ENCODE measurements at places on chromosomes 6 and 20.

GRCh38 chr6:25414168-25414567, 135.0 kb downstream of the CARMIL1 start:
- no peak for DNase-seq

GRCh38 chr6:27700337-27700736, 211.9 kb downstream of the OR2B2 start:
- DNase-seq: no peak

- DNase-seq: no peak
Measured at GRCh38 chr20:53343448-53343847, 250.2 kb downstream of the ZNF217 start.

DNA sequence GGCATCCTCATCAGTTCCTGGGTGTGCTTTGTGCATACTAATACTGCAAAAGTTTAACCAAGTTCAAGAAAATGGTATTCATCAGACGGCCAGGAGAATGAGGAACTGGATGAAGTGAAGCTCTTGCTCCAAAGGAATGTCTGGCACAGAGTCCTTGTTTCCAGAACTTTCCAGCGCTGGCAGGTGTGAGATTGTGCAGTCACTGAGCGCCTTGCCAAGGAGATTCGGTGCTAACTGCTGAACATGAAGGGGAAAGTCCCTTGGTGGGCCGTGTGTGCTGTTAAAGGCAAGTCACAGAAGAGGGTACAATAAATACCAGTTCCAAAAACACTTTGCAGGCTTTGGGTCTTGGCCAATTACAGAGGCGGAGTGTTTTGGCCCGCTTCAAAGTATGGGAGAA, 262.3 kb upstream of the SOX4 start:
- DNase-seq: peak; percentile 80

GRCh38 chr20:22729180-22729579, 144.8 kb upstream of the FOXA2 start:
- DNase-seq: no peak

DNA sequence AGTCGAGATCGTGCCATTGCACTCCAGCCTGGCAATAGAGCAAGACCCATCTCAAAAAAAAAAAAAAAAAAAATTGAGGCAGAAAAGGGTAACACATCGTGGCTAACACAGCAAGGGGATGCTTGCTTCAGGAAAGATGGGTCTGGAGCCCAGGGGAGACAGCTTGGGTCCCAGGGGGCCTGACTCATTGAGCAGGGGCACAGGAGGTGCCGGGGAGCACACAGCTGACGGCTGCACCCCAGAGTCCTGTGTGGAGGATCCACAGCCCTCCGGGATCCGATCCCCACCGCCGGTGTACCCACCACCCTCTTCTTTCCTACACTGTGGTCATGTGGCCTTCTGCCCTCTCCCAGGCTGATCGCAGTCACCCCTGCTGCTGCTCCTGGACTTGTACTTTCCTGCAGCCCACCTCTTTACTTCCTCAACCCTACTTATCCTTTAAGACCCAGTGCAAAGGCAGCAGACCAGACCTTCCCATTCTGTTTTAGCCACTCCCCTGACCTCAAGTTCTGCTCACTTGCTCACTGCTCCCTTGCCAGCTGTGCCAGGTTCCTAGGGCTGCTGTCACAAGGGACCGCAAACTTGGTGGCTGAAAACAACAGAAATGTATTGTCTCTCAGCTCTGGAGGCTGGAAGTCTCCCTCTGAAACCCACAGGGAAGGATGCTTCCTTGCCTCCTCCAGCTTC, 17.6 kb upstream of the EZR start:
- DNase-seq: no peak

- DNase-seq: no peak
Measured at GRCh38 chr20:8527998-8528723, 396.1 kb downstream of the PLCB1 start.
